HEK293T (cell line): ENCODE measurements at places on chromosomes 1 and 21.

- no peak for DNase-seq
Measured at GRCh38 chr1:245365095-245366020, 210.6 kb downstream of the KIF26B start.

GRCh38 chr1:63794939-63795378, 21.1 kb downstream of the ROR1 start:
- DNase-seq: no peak

GRCh38 chr1:156951371-156951770, 30.9 kb downstream of the LRRC71 start:
- no peak for DNase-seq

- no peak for DNase-seq
Measured at GRCh38 chr1:179818743-179819173, 58.8 kb downstream of the TOR1AIP2 start.

- no peak for DNase-seq
Measured at GRCh38 chr1:18045203-18045602, 62.4 kb upstream of the IGSF21 start.

DNA sequence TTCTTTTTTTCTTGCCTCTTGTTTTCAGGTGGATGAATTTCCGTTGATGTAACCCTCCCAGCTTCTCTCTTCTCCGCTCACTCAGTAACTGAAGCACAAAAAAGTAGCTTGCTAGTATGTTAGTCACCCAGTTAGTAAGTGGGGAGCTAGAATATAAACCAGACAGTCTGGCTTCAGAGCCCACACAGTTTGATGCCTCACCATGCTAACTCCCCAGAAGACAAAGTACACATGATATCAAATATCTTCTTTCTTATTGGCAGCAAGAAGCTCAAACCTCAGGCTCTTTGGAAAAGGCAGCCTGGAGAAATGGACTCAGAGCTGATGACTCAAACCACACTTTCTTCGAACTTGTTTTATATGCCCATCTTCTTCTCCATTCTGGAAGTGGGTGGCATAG, 187.5 kb upstream of the PLXNA2 start:
- DNase-seq: no peak

DNA sequence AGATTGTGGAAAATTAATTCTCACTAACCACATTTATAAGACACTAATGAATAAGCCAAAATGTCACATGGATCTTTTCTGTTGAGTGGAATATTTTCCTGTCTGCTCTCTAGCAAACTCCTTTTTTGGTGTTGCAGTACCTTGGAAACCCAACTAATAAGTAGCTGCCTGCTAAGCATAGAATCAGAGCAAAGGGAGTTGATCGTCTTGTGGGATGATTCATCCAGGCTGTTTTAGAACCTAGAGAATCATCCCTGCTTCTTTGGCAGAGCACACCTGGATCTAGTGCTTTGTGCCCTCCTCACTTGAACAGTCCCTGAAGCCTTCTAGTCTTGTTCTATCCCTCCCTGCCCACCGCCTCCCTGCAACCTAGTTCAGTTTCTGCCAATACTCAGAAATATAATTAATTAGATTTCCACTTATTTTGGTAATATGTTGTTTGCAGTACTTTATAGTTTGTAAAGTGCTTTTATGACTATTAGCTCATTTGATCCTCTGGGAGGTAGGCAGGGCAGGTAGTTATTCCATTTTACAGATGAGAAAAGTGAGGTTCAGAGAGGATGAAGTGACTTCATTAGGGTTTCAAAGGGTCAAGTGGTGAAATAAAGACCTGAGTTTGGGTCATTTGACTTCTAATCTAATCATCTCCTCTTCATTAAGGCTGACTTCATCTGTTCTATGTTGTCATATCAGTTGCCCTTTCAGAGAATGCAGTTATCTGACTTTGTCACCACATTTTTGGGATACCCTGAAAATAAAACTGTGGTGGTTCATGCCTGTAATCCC, 2.5 kb downstream of the AGO4 start:
- DNase-seq: no peak

DNA sequence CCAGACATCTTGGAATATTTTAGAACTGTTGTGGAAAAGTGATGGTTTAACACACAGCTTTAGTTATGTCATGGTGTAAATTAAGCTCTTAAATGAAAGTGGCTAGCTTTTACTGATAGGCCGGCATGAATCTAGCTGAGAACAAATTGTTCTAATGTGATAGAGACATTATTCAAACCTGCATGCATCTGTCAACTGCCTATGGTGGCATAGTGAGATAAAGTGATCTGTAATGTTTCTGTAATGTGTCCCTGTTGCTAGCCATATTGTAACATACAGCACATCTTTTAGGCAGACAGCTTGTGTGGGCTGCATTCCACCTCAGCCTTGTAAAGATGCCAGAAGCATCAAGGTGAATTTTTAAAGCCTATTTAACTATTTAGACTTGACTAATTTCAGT, 16.0 kb downstream of the LRIG2 start:
- no peak for DNase-seq

DNA sequence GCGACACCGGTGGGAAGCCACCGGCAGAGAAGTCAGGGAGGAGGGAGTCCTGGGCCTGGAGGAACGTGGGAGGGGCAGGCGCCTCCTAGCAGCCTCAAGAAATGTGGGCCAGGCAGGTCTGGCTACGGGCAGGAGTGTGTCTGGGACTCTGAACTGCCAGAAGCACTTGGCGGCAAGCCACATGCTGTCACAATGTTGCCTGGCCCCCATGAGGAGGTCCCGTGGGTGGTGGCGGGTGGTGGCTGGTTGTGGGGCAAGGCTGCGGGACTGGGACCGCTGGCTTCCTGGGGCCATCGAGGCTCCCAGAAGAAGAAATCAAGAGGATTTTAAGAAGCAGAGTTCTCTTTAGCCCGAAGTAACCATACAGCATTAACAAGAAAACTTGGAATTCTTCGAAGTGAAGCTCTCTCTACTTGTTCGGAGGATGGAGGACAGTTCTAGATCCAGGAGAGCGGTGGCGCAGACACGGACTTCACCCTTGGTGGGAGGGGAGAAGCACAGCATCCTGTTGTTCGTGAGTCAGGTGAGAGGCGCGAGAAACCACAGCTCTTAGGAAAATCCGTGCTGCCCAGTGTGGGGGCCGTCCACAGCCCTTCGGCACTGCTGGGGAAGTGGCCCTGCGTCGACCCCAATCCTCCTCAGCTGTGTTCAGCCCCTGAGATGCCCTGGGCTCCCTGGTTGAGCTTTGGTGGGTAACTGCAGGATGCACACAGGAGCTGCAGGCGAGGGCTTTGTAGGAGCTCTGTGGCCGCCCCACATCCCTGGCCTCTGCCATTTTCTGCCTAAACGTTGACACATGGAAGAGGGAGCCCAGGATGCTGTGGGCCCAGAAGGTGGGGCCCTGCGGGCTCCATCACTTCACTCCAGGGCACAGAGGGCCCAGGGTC, 12.4 kb downstream of the SKI start:
- DNase-seq: no peak

- peak; percentile 80 for DNase-seq
Measured at GRCh38 chr1:2611031-2611501, 21.8 kb downstream of the MMEL1 start.
